ENCODE measurements at places on chromosomes 2 and 18.

DNA sequence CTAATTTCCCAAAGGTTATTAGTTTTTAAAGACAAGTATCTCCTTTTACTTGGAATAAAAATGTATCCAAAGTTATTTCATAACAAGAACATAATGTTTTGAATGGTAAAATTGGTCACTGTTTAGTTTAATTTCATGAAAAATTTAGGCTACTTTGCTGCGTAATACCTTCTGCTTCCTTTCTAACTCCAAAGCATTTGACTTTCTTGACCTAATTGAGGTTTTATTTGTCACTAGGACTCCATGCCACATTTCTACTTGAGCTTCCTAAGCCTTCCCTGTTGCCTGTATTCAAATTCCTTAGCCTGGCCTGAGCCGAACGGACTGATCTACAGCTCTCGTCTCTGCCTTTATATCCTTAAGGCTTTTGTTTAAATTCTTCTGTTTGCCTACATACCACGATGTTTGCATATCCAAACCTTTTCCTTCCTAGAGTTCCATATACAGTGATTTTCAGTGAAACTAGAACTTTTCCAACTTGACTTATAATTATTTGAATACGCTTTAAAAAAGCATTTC is 25.1 kb downstream of the ARMC9 start:
- no peak for DNase-seq

DNA sequence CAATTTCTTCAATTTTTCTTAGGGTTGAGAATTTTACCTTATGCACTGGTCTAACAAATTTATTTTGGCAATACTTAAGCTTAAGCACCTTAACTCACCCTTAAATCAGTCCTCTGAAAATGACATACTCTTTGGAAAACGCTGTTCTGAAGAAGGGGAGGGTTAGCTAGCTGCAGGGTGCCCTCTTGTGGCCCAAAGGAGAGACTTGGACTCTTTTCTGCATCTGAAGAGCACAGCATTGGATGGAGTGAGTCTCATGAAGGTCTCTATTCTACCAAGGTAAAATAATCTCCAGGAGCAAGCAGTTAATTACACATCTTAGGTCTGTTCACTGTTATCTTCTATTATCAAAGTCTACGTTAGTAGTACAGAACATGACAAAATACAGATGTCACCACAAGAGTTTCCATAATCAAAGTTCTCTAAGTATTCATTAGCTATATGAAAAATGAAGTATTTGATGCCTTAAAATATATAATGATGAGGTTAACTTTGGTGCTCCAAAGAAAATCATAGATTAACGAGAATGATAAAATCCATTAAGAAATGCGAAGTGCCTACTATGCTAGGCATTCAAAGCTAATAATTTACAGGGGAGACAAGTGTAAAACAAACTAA is 24.4 kb downstream of the PUM2 start:
- DNase-seq: peak; percentile 50

DNA sequence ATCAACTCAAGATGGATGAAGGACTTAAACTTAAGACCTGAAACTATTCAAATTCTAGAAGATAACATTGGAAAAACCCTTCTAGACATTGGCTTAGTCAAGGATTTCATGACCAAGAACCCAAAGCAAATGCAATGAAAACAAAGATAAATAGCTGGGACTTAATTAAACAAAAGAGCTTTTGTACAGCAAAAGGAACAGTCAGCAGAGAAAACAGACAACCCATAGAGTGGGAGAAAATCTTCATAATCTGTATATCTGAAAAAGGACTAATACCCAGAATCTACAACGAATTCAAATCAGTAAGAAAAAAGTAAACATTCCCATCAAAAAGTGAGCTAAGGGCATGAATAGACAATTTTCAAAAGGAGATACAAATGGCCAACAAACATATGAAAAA is 171.2 kb downstream of the ERBB4 start:
- no peak for DNase-seq

- DNase-seq: no peak
Observed at GRCh38 chr18:35641467-35641866, 59.9 kb downstream of the GALNT1 start.

DNA sequence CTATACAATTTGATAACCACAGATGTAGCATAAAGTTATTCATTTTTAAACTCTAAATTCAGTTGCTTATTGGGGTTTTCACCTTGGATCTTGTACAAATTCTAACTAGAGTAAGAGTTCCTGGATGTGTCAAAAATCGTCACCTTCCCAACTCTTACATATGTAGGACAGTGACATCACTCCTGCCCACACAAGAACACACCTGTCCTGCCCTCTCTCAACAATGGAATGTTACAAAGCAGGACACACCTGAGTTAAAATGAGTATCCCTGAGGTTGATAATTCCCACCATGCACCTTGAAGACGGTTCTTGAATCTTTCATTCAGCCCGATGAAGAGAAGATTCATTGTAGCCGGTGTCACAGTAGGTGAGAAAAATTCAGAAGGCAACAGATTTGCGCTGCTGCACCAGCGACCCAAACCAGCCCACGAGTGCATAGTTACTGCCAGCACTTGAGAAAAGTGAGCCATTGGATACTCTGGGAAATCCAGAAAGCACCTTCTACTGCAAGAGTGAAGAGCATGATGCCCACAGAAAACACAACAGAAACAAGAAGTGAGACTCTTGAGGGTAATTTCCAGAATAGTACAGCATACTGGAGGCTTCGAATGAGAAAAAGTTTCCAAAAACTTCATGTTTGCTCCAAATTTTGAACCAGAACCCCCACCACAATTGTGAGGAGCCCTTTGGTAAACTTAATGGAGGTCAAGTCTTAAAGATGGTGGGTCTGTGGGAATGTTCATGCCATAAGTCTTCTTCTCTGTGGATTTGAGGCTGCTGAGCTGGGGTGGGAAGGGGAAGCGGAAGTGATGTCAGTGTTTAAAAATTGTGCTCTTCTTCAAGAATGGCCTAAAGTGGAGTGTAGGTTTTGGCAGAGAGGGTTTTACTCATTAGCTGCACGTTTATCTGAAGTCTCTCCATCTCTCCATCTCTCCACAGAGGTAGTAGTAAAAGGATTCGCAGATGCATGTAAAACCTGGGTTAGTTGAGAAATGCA is 34.7 kb upstream of the ADAM23 start:
- no peak for DNase-seq

GRCh38 chr2:118056801-118057200 is 31.5 kb upstream of the INSIG2 start:
- DNase-seq: no peak

DNA sequence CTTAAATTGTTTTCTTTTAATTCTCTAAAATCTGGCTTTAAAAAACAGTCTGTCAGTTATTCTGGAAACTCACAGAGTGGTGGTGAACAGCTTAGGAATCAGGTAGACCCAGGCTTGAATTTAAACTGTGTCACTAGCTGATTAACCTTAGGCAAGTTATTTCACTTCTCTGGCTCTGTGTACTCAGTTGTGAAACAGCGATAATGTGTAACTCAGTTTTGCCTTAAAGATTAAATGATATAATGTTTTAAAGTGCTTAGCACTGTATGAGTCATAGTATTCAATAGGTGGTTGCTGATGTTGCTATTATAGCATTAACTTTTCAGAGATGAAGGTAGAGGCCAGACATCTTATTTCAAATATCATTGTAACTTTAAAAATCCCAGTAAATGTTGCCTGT is 40.7 kb downstream of the PKP4 start:
- DNase-seq: no peak

GRCh38 chr2:112483831-112484230 is 1.9 kb downstream of the TTL start:
- no peak for DNase-seq

- DNase-seq: no peak
Observed at GRCh38 chr2:48173141-48173540, 266.8 kb upstream of the FBXO11 start.

- no peak for DNase-seq
Observed at GRCh38 chr2:45820048-45820447, 168.6 kb downstream of the PRKCE start.

- no peak for DNase-seq
Observed at GRCh38 chr18:62452280-62452831, 70.5 kb upstream of the ZCCHC2 start.

DNA sequence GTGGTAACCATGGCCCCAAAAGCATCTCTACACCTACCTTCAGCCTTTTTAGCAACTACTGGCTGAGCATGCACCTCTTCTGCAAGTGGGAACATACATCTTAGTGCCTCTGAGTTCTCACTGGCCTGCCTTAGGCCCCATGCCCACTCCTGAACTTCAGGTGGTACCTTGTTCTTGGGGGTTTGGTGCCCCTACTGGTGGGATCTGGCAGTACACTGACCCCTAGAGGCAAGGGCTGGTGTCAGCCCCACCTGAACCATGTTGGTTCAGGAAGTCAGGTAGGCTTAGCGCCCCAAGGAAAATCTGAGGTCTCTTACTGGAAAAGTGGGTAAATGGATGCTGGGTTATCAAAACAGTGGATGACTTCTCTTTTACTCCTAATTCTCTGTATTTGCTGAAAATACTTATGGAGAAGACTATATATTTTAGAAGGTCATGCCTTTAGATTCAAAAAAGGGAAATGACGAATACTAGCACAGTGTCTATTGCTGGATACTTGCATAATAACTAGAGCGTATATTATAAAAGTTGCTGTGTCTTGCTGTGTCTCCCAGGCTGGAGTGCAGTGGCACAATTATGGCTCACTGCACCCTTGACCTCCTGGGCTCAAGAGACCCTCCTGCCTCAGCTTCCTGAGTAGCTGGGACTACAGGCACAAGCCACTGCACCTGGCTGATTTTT is 84.6 kb downstream of the RAB31 start:
- no peak for DNase-seq

Data from activated gamma-delta T cell treated with Interleukin-2 at 50 U/mL for 16 hours (primary cell).